Karpas-422 (cell line): ENCODE measurements at places on chromosomes 6 and 20. TPM values are rescaled to one million over a fixed set of nuclear protein-coding genes. Genes with fewer than 3 reads are reported as not detected.

The SMAP1 gene
- total RNA-seq: 17.6 and 17.7 TPM in 2 replicates

The SOBP gene
- 16.1 and 17.8 TPM in 2 replicates for total RNA-seq

The WFDC12 gene
- not detected in 2 replicates for total RNA-seq

The DYNLT2 gene
- total RNA-seq: 5.8 and 6.1 TPM in 2 replicates

The BCAS1 gene
- 0.11 and 0.14 TPM in 2 replicates for total RNA-seq

The C20orf144 gene
- 0.45 and 0.69 TPM in 2 replicates for total RNA-seq
